Stimulated activated CD8-positive, alpha-beta memory T cell treated with anti-CD3 and anti-CD28 coated beads, Interleukin-7, amount 100 ng/mL, for 1 hour (primary cell): ENCODE measurements at places on chromosomes 7 and 10.

GRCh38 chr10:128881086-128881485, 586.0 kb upstream of the MGMT start:
- no peak for DNase-seq

DNA sequence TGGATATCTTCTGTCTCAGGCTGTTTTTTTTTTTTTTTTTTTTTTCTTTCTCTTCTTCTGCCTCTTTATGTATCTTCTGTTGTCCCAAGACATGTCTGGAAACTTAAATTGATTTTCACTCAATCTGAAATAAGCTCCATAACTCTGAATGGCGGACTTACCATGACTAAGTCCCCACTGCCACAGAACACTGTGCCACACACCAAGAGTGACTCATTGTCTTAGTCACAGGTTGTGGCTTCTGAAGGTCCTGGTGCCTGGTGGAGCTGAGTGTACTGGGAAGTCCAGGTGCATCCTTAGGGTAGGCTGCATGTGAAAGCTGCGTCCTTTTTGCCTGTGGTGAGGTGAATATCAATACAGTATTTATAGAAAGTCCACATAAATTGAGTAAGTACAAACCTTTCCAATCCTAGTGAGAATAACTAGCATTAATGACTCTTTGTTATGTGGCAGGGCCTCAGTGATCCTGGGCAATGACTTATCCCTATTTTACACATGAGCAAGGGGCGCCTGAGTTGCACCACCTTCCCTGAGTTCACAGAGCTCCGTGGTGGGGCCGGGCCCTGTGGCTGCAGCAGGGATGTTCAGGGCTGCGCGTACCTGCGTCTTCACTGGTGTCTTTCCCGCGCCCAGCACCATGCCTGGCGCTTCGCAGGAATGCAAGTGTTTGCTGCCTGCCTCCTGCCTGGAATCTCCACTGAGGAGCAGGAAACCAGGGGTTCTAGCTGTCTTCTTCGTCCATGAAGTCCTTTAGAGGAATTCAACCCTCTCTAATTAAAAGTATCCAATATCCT, 4.3 kb downstream of the PFKP start:
- no peak for DNase-seq

GRCh38 chr10:93076871-93077270, 3.2 kb downstream of the CYP26A1 start:
- DNase-seq, result no peak

- no peak for DNase-seq
Observed at GRCh38 chr10:12819071-12819470, 182.4 kb downstream of the CCDC3 start.

- no peak for DNase-seq
Observed at GRCh38 chr10:119908166-119908565, 15.6 kb downstream of the SEC23IP start.

GRCh38 chr10:3963191-3963673, 178.2 kb upstream of the KLF6 start:
- no peak for DNase-seq

- DNase-seq, result no peak
Observed at GRCh38 chr7:24751484-24751883, 5.8 kb downstream of the GSDME start.

DNA sequence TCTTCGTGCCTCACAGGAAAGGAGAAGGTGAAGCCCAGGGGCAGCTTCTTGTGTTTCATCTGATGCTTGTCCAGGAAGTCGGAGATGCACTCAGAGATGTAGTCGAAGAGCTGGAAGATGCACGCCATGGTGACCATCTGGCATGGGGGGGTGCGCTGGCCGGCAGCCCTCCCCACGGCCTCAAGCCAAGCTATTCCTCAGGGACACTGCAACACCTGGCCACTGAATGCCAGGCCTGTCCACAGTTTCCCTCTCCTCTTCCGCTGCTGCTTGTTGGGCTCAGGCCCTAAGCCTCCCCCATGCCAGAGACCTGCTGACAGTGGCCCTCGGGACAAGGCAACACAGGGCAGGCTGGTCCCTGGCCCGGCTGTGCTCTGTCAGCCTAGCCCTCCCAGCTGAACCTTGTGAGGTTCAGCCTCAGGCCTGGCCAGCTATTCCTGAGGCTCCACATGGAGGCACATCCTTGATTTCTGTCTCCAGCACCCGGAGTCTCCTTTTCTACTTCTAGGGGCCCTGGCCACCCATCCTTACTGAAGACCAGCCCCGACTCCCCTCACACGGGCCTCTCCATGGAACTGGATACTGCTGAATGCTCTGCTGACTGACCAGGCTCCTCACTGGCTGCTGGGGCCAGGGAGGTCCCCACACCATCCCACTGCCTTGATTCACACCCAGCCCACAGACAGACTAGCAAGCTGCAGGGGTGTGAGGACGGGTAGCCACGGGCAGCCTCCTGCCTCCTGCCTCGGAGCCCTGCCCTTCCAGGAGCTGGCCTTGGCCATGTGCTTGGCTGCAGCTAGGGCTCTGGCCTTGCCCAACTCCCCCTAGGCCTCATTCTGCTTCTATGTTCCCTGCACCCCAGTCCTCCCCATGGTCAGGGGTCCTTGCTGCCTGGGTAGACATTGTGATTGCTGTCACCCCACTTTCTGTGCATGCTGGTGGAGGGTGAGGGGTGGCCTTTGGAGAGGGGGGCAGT, 10.1 kb upstream of the MYL7 start:
- no peak for DNase-seq

DNA sequence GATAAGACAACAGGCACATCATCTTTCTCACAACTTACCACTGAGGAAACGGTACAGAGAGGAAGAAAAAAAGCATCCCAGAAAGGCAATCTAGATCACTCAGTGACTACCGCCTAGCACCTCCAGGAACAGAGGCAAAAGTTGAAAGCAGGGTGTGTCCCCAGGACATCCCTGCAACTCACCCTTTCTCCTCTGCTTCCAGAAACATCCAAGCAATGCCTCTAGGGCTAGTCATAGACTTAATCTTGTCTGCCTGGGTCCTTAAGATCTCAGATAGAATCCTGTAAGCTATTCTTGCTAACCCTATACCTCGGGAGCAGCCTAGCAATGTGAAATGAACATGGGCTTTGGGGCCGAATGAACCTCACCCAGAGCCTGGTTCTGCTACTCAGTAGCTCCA, 18.8 kb upstream of the PDCD4 start:
- DNase-seq, result no peak

GRCh38 chr10:112832361-112832878, 117.6 kb upstream of the TCF7L2 start:
- DNase-seq, result no peak

GRCh38 chr7:657565-658119, 68.9 kb upstream of the DNAAF5 start:
- no peak for DNase-seq

- DNase-seq, result no peak
Observed at GRCh38 chr7:33798686-33799325, 106.5 kb upstream of the BMPER start.

GRCh38 chr10:61754587-61755550, 92.1 kb downstream of the CABCOCO1 start:
- no peak for DNase-seq

DNA sequence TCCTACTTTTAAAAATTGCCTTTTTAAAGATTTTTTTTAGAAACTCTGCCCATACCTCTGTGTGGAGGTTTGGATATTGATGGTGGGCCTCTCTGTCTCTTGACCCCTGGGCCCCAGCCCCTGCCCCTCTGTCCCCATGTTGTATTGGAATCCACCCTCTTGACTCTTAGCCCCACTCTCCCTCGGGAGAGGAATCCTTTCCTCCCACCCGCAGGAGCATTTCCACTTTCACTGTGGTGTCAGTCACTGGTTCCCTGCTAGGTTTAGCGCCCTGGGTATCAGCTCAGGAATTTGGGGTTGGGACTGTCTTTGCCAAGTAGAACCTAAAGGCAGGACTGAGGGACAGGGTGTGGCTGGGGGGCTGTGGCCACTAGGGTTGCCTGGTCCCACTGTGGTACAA, 10.1 kb downstream of the PFKFB3 start:
- no peak for DNase-seq

- DNase-seq, result no peak
Observed at GRCh38 chr7:95960706-95961244, 188.4 kb downstream of the DYNC1I1 start.

- DNase-seq, result no peak
Observed at GRCh38 chr7:128322040-128322643, 21.6 kb downstream of the RBM28 start.

- DNase-seq, result no peak
Observed at GRCh38 chr10:6309816-6310215, 107.1 kb downstream of the PFKFB3 start.

- no peak for DNase-seq
Observed at GRCh38 chr7:50268990-50269389, 35.5 kb upstream of the IKZF1 start.
